ENCODE measurements at places on chromosomes 1 and 21.

- DNase-seq, result no peak
Measured at GRCh38 chr1:116242741-116243140, 130.3 kb upstream of the ATP1A1 start.

DNA sequence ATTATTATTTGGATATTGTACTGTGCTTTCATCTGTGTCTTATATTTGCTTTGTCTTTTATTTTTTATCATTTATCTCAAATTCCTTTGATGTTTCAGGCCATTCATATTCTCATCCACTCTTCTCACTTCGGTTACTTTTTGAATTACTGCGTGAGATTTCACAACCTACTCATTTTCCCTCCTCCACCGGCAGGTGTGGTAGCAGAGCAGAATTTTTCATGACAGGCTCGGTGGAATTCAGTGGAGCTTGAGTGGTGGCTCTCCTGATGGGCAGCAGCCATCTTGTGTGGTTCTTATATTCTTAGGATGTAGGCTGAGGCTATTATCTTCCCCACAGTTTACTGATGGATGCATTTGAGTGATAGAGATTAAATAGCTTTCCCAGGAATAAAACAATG, 92.3 kb upstream of the IVNS1ABP start:
- no peak for DNase-seq

- no peak for DNase-seq
Measured at GRCh38 chr21:41656946-41657525, 109.8 kb downstream of the RIPK4 start.

DNA sequence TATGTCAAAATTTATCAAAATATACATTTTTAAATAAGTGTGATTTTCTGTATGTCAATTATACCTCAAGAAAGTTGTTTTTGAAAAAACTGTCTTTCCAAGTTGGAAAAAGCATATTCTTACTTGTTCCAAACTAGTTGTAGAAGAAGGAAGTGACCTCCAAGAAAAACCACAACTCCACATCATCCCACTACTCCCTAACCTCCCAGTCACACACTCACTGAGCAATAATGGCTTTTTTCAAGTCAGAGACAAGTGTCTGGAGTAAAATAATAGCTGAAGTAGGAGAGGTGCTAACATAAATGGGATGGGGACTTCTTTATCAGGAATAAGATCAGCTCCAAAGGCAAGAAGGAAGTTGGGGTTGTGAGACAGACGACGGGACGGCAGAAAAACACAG, 13.4 kb downstream of the EPRS1 start:
- DNase-seq, result no peak

GRCh38 chr1:189036628-189037027, 1441.0 kb downstream of the BRINP3 start:
- DNase-seq, result no peak

- DNase-seq, result no peak
Measured at GRCh38 chr1:203473781-203474305, 1.8 kb upstream of the PRELP start.

- peak; percentile 3 for DNase-seq
Measured at GRCh38 chr1:217911908-217912307, 280.8 kb downstream of the SPATA17 start.

DNA sequence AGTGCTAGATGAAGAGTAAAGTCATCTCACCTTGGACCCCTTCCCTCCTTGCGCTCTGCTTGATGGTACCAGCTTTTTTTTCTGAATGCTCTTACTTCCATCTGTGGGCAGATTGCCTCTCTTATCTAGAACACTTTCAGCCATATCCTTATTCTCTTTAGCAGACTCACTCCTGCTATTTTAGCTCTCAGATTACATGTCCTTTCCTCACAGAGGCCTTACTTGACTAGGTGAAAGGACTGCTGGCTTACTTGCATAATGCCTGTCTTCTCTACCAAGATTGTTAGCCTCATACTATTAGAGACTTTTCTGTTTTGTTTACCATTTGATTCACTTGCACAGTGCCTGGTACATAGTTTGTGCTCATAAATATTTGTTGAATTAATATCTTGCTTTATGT, 9.3 kb downstream of the IFI44 start:
- DNase-seq, result no peak

DNA sequence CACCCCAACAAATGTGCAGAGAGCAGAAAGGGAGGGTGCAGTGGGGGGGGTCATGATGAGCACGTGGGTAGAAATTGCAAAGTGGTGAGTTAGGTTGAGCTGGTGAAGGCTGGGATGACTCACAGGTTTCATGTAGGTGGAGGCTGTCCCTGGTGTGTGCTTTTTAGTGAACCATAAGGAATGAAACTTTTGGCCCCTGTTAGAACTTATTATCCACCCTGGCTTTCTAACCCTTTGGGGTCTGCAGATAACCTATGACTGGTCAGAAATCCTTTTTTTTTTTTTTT, 46.9 kb downstream of the DOP1B start:
- DNase-seq, result no peak

DNA sequence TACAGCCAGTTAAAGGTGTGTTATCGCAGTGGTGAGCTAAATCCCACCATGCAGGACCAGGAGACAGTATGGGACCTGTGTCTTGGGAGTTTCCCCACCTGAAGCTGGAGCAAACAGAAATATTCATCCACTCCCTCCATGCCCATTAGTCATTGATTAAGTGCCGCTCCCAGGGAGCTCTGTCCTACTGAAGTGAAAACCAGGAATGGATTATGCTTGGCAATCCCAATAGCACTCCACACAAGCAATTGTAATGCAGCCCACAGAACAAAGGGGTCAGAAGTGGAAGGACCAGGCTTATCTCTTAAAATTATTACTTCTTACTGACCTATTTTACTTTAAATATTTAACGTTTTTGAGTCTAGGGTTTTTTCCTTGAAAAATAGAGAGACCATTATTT, 1005.4 kb downstream of the ADGRL2 start:
- no peak for DNase-seq

- no peak for DNase-seq
Measured at GRCh38 chr1:24276791-24277190, 42.4 kb upstream of the GRHL3 start.

DNA sequence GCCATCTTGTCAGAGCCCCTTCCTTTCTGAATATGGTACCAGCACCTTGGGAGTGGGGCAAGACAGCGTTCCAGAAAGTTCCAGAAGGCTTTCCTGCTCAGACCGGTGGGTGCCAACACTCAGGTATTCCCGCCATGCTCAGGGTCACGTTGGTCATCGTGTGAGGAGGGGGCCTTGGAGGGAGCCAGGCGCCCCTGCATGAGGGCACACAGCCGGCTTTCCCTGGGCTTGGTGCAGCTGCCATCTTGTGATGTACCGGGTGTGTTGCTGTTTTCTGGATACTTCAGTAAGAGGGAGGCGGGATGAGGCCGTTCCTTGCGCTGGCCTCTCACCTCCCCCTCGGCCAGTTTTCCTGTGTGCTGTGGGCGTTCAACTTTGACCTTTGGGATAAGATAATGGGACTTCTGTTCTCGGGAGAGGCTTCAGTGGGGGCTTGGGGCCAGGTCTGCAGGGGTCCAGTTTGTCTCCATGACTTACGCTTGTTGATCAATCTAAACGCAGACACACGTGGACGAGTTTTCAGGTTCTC, 69.7 kb downstream of the PRDM16 start:
- DNase-seq, result no peak

DNA sequence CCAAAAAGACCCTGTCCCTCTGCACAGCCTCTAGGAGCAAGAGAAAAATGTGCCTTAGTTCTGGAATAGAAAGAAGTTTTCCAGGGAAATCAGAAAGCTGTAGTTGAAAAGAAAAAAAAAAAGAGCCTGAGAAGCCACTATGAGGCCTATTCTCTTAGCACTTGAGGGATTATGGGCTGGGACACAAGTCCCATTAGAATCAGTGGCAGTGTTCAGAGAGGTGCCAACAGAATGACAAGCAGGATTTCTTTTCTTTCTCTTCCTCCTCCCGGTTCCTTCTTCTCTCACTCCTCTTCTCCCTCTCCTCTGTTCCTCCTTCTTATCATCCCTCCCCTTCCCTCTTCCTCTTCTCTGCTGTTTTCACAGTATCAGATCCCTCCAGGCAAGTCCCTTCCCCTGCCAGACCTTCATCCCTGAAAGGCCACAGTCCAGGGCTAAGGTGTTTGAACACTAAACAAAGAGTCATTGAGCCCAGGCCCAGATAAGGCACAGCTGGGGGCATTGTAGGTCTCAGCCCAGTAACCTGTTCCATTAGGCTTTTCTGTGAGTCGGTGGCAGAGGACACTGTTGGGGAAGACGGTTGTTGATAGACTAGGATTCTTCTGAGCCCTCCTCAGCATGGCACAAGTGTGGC, 64.7 kb upstream of the LPGAT1 start:
- DNase-seq, result no peak

GRCh38 chr1:175208773-175209492, 16.4 kb upstream of the KIAA0040 start:
- no peak for DNase-seq

- no peak for DNase-seq
Measured at GRCh38 chr1:198153804-198154203, 3.0 kb upstream of the NEK7 start.

- DNase-seq, result no peak
Measured at GRCh38 chr1:15796086-15796462, 11.4 kb downstream of the UQCRHL start.

Measured in A673 (cell line).